ENCODE measurements at places on chromosomes 1 and 21. TPM values are rescaled to one million over a fixed set of nuclear protein-coding genes. Genes with fewer than 3 reads are reported as not detected.

TRIM58 gene
- not detected for total RNA-seq

SPOCD1 gene
- 14.6 TPM for total RNA-seq

C8B gene
- total RNA-seq: not detected

CFAP107 gene
- not detected for total RNA-seq

RER1 gene
- total RNA-seq: 131 TPM

Measured in PC-9 (cell line).